Activated CD4-positive, alpha-beta T cell treated with anti-CD3 and anti-CD28 coated beads for 4 hours (primary cell): ENCODE measurements at places on chromosomes 13 and 19.
A peak's percentile ranks its signal among the peaks of the same experiment; 100 is the strongest.

GRCh38 chr13:40780822-40781401 lies 8.5 kb upstream of the SLC25A15 start:
- no peak for DNase-seq

- DNase-seq, result peak; percentile 74
These were observed 6.9 kb downstream of the IL4I1 start for GRCh38 chr19:49889687-49890348.

DNA sequence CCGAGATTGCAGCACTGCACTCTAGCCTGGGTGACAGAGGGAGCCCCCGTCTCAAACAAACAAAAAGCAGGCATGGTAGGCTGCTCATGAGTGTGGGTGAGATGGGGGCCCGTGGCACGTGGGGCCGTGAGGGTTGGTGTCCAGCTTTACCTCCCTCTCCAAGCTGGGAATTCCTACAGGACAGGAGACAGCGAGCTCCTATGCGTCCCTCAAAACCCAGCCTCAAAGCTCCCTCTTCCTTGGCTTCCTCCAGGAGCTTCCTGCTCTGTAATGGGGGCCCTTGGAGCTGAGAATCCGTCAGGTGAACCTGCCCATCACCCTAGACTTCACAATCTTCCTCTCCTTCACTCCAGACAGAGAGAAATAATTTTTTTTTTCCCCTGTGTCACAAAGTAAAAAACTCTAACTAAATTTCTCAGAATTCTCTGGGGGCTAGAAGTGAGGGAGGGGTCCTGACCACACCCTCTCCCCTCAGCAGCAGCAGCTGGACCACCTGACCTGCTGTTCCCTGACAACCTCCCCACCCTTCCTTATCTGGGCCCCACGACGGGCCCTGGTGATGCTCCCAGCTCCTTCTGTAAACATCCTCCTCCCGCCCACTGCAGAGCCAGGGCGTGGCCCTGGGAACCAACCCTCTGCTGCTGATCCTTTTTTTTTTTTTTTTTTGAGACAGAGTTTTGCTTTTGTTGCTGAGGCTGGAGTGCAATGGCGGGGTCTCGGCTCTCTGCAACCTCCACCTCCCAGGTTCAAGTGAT lies 22.1 kb upstream of the WDR18 start:
- DNase-seq, result no peak

DNA sequence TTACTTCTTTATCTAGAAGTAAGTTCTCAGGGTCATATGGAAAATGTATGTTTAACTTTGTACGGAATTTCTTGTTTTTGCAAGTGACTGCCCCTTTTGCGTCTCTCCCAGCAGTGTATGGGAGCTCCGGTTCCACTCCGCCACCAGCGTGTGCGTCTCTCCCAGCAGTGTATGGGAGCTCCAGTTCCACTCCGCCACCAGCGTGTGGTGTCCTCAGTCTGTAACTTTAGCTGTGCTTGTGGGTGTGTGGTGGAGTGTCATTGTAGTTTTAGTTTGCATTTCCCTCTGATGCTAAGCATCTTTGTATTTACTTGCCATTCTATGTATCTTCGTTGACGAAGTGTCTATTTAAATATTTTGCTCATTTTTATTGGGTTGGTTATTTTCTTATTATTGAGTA lies 2.4 kb downstream of the CUL4A start:
- DNase-seq, result no peak

GRCh38 chr19:3575260-3575741 lies 2.6 kb downstream of the HMG20B start:
- no peak for DNase-seq
